ENCODE measurements at places on chromosomes 4 and X. TPM values are rescaled to one million over a fixed set of nuclear protein-coding genes. Genes with fewer than 3 reads are reported as not detected.

- no peak for DNase-seq
These were observed 60.1 kb downstream of the SH3RF1 start for GRCh38 chr4:169210504-169211118.

- DNase-seq, result no peak
These were observed 65.6 kb downstream of the MRPL1 start for GRCh38 chr4:77927991-77928925.

The PRDM5 gene
- 2.7 TPM for total RNA-seq

GRCh38 chr4:183636503-183636902 is 22.5 kb downstream of the RWDD4 start:
- DNase-seq, result no peak
